Right cardiac atrium (tissue), 5 donors: ENCODE measurements at places on chromosomes 12 and 14. TPM values are rescaled to one million over a fixed set of nuclear protein-coding genes. Genes with fewer than 3 reads are reported as not detected.

- DNase-seq: peak; percentile 97
Observed at GRCh38 chr12:124369055-124369826, 74.3 kb downstream of the RFLNA start.

DNA sequence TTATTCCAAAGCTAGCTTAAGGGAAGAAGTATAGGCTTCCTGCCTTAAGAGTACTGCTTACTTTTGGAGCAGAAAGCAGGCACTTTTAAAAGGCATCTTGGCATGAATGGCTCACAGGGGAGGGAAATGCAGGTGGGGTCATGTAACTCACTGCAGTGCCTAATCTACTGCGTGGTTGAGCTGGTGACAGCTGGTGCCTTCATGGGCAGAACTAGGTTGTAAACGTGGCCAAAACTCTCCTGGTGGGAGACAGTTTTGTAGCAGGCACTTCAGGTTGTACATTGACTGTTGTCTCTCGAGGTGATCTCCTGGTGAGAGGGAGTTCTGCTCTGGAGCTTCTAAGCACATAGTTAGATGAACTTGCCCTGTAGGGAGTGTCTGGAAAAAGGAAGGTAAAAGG is 962.5 kb downstream of the DIO2 start:
- no peak for DNase-seq

- no peak for DNase-seq
Observed at GRCh38 chr12:102533483-102534215, 53.3 kb upstream of the IGF1 start.

GRCh38 chr14:94675036-94675435 is 62.8 kb downstream of the SERPINA3 start:
- no peak for DNase-seq

DNA sequence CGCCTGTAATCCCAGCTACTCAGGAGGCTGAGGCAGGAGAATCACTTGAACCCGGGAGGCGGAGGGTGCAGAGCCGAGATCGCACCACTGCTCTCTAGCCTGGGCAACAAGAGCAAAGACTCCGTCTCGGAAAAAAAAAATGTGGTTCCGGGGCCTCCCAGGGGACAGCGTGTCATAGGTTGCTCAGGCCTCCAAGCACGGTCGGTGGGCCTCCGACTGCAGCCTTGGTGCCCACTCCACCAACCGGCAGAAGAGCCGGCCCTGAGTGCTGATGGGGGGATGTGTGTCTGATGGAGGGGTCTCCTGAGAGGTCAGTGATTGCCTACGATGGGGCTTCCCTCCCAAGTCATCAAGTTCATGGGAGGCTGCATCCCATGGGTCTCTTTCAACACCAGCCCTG is 15.9 kb downstream of the ZFYVE21 start:
- DNase-seq: no peak

DNA sequence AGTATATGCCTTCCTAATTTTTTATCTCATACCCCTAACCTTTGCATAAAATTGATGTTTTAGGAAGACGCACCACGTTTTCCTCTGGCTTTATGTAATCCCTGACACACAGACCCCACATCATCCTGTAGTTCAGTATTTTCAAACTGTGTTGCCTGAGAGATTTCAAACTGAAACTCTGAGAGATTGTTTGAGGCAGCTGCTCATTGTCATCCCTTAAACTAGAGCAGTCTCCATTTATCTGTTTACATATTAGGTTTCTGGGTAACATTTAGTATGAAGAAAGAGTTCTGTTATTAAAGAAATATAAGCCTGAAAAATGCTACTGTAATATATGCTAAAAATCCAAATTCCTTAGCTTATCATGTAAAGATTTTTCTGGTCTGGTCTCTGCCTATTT is 24.3 kb downstream of the MNAT1 start:
- no peak for DNase-seq

DNA sequence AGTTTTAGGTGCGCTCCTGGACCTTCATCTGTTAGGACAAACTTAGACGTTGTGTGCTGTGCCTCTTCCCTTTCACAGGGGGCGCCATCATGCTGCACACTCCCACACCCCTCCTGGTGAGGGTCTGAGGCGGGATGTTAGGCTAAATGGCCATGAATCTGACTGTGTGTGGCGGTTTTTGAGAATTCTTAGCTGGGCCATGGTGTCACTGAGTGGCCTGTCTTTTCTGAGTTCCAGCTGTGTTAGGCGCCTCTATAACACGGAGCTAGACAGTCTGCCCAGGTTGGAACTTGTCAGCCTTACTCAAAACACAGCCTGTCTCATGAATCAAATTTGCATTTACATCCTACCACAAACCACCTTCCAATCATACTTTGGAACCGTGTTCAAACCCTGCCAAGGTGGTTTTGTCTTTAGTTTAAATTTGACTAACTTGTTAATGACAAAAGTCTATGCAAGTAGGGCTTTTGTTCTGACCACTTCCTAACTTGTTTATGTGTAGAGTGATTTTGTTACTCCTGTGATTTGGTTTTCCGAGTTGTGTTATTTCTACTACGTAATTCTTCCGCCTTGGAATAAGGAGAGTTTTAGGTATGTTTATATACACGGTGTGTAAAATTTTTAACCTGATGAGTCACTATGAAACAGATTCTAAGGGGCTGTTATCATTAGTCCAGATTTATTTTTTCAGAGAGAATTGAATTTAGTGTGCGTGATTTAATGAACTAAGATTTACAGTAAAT is 19.6 kb downstream of the ACVR1B start:
- DNase-seq: no peak

- no peak for DNase-seq
Observed at GRCh38 chr12:124715121-124715990, 147.9 kb upstream of the NCOR2 start.

GRCh38 chr12:56574210-56574609 is 52.6 kb downstream of the RBMS2 start:
- DNase-seq: no peak

DNA sequence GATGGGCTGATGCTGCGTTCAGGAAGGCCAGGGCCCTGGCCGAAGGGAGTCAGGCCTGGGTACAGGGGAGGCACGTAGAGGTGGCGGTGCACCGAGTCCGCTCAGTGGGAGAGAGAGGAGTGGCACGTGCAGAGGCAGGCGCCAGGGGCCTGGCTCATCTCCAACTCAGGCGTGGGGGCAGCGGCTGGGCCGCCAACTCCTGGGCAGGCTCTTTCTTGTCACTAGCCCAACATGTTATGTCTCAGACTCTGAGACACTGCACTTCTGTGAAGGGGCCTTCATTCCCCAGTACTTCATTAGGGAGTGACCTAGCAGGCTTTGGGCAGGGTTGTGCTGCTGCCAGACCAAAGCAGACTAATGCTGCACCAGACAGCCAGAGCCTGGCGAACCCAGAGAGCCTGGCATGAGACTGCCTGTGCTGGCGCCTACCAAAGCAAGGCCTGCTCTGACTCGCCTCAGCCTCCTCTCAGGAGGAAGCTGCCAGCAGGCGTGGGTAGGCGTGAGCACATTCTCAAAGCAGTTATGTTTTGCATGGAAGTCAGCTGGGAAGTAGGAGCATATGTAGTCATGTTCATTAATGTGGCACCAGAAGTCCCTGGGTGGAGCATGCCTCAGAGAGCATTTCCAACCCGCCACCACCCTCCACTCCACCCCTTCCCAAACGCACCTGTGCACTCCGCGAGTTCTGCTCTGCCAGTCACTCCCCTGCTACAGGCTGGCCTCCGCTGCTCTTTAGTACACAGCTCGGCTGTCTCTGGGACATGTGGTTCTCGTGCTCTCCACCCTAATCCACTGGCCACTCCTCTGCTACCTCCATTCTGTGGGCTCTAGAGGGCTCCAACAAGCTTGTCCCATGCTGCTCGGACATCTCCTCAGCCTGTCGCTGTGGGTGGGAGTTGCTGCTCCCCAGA is 9.7 kb downstream of the CKB start:
- no peak for DNase-seq

DNA sequence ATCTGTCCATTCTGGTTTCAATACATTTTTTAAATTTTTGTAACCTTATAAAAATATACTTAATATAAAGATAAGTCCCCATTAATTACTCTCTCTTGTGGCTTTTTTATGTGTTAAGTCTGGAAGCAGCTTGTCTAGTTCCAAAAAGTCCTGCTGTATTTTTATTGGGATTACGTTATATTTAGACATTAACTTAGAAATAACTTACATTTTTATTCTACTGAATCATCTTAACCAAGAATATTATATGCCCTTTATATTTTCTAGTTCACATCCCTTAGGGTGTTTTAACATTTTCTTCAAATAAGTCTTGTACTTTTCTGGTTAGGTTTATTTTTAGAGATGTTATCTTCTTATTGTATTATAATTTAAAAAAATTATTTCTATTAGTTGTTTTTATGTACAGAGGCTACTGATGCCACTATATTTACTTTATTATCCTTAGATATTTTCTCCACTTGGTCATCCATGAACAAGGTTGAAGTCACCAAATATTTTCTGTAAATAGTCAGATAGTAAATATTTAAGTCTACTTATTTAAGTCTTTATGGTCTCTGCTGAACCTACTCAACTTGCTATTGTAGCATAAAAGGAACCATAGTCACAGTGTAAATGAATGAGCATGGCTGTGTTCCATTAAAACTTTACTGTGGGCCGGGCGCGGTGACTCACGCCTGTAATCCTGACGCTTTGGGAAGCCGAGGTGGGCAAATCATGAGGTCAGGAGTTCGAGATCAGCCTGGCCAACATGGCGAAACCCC is 132.4 kb upstream of the NEDD1 start:
- DNase-seq: no peak

- peak; percentile 85 for DNase-seq
Observed at GRCh38 chr12:6735448-6736191, 11.8 kb downstream of the COPS7A start.

GRCh38 chr12:76698966-76699365 is 64.9 kb upstream of the ZDHHC17 start:
- no peak for DNase-seq

DNA sequence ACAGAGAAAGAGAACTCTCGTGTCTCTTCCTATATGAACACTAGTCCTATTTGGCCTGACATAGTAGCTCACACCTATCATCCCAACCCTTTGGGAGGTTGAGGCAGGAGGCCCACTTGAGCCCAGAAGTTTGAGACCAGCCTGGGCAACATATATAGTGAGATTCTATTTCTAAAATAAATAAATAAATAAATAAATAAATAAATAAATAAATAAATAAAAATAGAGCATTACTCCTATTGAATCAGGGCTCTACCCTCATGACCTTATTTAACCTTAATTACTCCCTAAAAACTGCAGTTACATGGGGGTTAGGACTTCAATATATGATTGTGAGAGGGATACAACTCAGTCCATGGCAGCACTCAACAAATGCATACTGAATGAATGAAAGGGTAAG is 61.2 kb upstream of the GSC start:
- no peak for DNase-seq

DNA sequence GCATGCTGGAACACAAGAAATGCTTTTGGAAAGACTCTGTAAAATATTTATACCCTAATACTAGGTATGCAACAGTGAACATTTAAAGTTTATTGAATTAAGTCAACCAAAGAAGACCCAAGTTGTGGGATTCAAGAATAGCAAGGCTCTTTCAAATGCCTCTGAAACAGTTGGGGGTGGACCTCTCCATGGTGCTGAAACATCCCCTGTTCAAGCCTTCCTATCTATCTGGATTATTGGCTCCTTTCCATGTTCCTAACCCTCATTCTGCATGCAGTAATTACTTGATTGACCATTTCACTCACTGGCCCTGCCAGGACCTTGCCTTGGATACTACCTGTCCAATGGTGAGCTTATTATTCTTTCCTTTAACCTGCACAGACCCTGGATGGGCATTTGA is 349.7 kb downstream of the NRXN3 start:
- DNase-seq: no peak

- no peak for DNase-seq
Observed at GRCh38 chr12:104852102-104852501, 106.0 kb downstream of the SLC41A2 start.

GRCh38 chr12:124556896-124557501 is 10.4 kb downstream of the NCOR2 start:
- no peak for DNase-seq

DNA sequence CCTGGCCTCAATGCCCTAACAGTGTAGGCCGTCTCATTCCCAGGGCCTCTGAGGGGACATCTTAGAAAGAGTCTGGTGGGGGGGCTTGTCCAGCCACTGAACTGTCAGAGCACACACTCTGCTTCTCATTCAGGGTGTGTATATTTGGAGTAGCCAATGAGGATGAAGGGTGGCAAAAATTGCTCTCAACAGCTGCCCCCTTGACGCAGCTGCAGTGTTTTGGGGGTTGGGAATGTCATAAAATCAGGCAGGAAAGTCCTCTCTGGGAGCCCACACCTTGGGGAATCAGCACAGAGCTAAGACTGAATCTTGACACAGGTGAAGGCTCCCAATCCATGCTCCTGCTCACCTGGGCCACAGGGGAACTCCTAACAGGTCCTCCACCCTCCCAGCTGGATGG is 1.5 kb downstream of the RASAL1 start:
- DNase-seq: no peak

GRCh38 chr12:46477541-46477940 is 105.0 kb upstream of the SLC38A2 start:
- no peak for DNase-seq

DNA sequence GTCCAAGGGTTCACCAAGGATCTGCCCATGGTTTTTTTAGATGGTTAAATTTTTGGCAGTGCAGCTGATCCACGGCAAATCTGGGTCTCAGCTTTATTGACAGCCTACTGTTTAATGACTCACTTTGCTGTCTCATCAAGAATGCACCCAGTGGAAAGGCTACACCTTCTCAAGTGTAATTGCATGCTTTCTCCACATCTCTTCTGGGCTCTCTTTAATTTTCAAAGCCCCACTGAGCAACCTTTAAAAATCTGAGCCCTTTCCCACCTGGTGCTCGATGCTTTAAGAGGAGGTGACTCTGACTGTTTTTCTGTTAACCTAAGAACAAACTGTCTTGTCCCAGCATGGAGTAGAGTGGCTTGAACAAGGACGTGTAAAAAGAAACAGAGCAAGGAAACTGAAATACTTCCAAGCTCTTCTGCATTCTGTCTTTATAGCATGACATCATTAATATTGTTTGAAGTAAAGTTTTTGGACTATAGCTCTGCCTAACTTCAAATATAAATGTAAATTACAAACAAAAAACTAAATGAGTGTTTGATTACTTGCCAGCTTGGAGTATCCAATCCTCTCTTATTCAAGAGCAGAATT is 214.2 kb upstream of the KRR1 start:
- no peak for DNase-seq

SLC6A15 gene
- polyA plus RNA-seq: 0.02 TPM

SYT1 gene
- 0.20 TPM for polyA plus RNA-seq

ERP29 gene
- polyA plus RNA-seq: 44.8 TPM

SOAT2 gene
- 0.07 TPM for polyA plus RNA-seq

FGF23 gene
- 0.68 TPM for polyA plus RNA-seq

FBXL14 gene
- polyA plus RNA-seq: 4.7 TPM

C12orf42 gene
- polyA plus RNA-seq: not detected
